ENCODE measurements at places on chromosomes 7 and 10.

DNA sequence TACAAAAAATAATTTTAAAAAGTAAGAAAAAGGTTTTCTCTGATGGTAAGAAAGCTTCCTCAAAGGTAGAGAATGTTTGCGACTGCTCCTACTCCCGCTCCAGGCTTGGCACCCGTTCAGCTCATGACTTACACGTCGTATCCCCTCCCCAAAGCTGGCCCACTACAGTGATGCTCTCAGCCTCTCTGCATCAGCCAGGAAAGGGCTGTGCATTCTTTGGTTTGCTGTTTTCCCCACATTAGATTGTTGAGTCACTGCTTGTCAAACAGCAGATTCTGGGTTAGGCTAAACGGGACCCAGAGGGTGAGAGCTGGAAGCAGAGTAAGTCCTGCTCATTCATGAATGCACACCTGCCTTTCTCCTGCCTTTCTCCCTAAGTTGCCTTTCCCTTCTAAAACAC lies 54.7 kb upstream of the NMT2 start:
- no peak for DNase-seq

DNA sequence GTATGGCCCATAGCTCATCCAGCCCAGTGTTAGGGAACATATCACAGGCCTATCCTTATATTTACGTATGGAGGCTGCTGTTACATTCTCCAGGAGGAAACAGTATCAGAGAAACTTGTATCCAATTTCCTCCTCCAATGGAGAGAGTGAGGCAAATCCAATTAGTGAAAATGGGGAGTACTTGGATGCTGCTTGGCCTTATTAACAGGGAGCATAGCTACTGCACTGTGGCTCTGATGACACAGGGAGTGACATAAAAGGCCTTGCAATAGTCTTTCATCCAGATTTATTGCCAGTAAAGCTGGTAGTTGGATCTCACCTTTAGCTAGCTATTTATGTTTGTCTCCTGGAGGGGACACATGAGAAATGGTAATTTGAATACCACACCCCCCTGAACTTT lies 313.2 kb upstream of the MTPN start:
- DNase-seq, result no peak

DNA sequence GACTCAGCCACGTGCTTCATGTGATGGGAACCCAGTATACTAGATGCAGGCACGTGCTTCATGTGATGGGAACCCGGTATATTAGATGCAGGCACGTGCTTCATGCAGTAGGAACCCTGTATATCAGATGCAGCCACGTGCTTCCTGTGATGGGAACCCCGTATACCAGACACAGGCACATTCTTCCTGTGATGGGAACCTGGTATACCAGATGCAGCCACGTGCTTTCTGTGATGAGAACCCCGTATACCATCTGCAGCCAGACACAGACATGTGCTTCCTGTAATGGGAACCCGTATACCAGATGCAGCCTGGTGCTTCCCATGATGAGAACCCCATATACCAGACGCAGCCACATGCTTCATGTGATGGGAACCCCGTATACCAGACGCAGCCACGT lies 44.0 kb downstream of the MGMT start:
- DNase-seq, result no peak

DNA sequence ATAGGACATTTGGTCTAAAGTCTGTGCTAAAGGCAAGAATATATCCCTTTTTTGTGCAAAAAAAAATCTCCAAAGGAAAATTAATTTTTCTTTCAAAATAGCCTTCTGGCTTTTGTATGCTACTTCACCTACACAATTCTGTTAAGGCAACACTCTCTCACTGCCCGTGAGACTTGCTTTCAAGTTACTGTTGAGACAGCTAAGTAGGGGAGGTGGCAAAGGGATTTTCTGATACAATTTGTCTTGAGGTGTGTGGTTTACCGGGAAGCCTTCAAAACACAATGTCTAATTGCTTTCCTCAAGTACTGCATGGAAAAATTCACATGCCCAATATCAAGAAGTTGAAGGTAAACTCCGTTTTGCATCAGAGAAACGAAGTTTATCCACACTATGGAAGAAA lies 50.8 kb upstream of the RSU1 start:
- no peak for DNase-seq

DNA sequence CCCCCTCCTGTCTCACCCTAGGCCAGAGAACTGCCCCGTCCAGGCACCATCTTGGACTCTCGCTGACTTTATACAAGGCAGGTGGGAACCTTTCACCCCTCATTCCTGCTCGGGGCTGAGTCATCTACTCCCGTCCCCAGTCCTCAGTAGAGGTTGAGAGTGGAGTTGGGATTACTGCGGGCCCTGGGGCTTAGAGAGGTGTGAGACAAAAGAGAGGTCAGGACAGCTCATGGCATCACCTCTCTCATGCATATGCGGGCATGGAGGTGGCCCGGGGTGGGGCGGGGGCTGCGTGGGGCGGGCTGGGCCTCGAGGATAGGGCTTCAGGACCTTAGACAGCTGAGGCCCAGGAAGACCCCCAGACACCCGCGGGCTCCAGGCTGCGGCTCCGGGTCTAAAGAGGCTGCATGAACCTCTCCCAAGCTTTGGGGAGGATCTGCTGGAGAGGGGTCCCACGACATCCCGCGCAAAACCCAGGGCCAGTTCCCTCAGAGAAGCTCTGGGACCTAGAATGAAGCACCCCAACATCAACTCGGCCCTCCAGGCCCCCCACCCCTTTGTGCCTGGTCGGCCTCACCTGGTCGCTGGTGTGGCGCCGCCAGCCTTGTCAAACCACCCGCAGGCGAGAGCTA lies 317 bp downstream of the PDZD7 start:
- no peak for DNase-seq

GRCh38 chr7:96285579-96285978 lies 36.3 kb downstream of the SLC25A13 start:
- DNase-seq, result no peak

GRCh38 chr10:70475661-70476060 lies 2.9 kb upstream of the PALD1 start:
- no peak for DNase-seq

Measured in T47D (cell line).